ENCODE measurements at places on chromosomes 1 and 21.

DNA sequence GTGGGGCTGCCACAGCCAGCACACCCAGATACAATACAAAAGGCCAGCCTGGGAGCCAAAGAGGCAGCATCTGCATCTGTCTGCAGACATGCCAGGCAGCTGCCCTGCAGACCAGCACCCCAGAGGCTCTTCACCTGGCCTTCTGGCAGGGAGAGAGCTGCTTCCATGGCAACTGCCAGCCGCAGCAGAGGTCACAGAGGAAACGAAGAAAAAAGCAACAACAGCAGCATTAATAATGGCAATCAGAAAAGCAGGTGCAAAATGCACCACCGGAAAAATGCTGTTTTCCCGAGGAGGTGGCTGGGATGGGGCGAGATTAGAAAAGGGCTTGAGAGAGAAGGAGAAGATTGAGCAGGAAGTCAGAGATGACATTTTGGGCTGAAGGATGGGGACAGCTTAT lies 309.5 kb downstream of the PCP4 start:
- no peak for DNase-seq

- DNase-seq, result no peak
These were observed 876 bp downstream of the KCNJ15 start for GRCh38 chr21:38257667-38258066.

DNA sequence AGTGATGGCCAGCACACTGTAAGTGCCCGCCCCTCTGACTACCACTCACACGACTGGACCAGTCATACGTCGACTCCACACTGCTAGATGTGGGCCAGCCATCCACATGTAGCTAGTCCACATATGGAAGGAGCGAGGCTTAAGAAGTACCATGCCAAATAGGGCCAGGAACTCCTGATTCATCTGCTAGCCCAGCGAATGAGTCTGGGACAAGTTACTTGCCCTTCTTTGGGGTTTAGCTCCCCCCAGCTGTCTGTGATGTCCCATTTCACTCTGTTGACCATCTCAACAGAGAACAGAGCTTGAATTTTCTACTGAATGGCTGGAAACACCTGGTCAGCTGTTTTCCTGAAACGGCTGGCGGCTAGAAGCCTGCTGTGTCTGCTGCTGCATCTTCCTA lies 5.8 kb downstream of the CSRP1 start:
- DNase-seq, result no peak

DNA sequence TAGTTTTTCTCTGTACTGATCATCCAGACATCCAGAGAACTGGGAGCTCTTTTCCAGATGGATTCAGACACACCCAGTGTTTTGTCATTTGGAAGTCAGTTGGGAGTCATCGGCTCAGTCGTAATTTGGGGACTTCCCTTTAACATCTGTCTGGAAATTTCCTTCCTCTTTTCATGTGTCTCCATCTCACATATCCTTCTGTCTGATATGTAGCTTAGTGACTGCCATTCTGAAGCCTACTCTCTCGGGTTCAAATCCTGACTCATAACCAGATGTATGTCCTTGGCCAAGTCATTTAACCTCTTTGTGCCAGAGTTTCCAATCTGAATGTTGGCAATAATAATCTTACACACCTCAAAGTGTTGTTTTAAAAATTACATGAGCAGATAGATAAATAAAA lies 3.0 kb downstream of the MORC3 start:
- no peak for DNase-seq

- DNase-seq, result no peak
These were observed 5.3 kb downstream of the KTI12 start for GRCh38 chr1:52028328-52028727.

DNA sequence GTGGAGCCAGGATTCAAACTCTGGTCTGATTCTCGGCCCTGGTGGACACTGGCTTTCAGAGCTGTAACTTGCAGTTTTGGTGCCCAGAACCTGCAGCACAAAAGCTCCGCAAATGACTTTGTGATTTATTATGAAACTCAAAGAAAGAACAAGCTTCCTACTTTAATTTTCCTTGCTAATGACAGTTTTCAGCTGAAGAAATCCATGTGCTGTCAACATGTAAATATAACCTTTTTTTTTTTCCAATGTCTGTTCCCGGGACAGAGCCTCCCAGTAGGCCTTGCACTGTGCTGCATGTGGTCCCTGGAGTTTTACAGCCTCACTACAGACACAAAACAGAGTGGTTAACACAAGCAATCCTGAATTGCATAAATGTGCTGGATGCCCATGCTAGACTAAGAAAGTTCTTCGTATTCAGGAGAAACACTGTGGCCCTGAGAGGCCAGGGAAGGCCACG lies 62.3 kb upstream of the ANGPTL1 start:
- DNase-seq, result no peak

DNA sequence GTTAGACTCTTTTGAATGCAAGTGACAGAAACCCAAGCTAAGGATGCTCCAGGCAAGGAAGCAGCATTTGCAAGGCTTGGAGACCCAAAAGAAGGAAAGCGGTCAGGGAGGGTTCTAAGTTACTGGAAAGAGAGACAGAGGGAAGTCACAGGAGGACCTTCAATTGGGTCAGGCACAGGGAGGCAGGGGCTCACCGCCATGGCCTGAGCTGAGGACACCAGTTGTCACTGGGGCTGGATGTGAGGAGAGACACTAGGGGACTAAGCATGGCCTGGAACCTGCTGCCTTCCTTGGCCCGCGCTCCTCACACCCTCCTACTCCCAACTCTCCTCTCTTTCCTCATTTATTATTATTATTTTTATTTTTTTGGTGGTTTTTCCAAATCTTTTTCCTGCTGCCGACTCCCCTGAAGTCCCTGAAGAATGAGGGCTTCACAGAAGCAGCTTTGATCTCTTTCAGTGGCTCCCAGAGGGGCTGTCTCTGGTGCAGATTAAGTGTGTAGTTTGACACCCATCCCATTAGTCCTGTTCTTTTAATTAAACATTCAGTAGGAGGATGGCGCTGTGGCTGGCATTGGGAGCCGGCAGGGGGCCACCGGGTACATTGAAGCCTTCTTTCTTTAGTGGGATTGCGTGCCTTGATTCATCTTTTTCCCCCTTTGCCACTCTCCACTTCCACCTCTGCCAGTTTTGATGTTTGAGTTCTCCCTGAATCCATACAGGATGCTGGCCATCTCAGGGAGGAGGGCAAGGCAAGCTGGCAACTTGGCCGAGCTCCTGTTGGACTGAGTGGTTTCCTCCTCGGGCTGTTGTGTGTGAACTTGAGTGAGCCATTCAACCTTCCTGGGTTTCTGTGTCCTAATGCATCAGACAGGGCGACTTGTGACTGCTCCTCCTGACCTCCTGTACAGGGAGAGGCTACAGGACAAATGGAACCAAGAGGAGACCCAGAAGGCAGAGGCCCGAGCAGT lies 59.3 kb downstream of the MDM4 start:
- no peak for DNase-seq

- DNase-seq, result no peak
These were observed 59.6 kb downstream of the CAMK2N1 start for GRCh38 chr1:20426371-20426770.

GRCh38 chr1:215473943-215474342 lies 93.2 kb upstream of the KCTD3 start:
- no peak for DNase-seq

All from activated CD4-positive, alpha-beta T cell treated with anti-CD3 and anti-CD28 coated beads, Interleukin-2, amount 50 U/mL, for 24 hours (primary cell).